Stimulated activated CD4-positive, alpha-beta T cell treated with anti-CD3 and anti-CD28 coated beads, TNF-alpha, amount 100 ng/mL, for 1 hour (primary cell): ENCODE measurements at places on chromosomes 11 and 22.

- no peak for DNase-seq
Measured at GRCh38 chr22:49962751-49963646, 2.4 kb downstream of the PIM3 start.

- DNase-seq, result no peak
Measured at GRCh38 chr11:34160049-34160721, 54.8 kb downstream of the NAT10 start.

DNA sequence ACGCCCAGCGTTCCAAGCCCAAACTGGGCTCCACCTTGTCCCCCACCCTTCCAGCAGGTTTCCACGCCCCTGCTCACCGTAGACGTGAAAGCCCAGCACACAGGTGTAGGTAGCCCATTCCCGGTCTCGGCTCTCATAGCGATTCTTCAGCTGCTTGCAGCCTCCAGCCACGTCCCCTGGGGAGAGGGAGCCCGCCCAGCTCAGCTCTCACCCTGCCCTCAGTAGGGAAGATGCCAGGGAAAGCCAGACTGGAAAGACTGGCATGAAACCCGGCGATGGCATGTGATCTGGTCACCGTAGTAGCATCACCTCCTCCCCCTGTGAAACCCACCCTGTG lies 1.4 kb upstream of the MTA2 start:
- no peak for DNase-seq

DNA sequence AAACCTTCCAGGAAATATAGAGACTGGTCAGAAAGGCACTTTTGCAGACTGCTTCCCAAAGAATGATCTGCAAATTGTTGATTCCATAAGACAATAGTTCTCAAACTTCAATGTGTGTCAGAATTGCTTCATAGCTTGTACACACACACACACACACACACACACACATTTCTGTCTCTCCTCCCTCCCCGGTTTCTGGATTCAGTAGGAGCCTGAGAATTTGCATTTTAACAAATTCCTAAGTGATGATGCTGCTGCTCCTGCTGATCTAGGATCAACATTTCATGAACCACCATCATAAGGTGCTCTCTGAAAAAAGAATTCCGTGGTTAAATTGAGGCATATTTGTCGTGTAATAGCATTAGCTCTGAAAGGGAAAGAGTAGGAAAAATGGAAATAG lies 35.3 kb upstream of the FZD4 start:
- no peak for DNase-seq

DNA sequence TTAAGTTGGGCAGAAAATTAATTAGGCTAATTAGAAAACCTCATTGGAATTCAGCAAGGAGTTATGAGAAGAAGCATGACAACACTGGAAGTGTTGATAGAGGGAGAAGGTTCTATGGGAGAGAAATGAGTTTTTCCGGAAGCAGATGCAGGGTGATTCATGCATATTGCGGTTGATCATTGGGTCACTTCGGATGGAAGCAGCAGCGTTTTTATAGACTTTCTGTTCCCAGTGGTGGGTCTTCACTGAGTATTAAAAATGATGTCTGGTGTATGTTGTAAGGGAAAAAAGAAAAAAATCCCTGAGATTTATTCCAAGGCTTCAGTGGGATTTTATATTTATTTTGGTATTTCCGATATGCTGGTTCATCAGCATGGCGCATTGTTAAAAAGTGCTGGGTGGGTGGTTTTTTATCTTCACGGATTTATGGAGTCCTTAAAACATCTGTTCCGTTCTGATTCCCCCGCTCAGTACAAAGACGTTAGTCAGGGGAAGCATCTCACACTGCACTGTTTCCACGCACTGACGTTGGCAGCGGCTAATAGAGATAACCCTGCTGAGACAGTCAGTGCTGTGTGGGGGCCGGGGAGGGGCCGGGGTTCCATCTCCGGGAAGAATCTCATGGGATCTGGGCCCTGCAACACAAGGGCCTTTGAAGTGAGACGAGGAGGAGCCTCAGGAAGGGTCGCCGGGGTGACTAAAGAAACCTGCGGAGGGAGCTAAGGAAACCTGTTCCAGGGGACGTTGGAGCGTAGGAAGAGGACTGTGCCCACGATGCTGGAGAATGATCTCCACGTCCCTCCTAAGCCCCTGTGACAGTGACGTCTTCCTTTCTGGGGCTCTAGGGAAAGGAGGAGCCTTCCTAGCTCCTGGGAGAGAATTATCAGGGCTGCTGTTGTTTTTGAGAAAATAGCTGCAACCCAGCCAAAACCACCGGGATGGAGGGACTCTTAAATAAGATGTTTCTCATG lies 390.0 kb downstream of the NTM start:
- no peak for DNase-seq

DNA sequence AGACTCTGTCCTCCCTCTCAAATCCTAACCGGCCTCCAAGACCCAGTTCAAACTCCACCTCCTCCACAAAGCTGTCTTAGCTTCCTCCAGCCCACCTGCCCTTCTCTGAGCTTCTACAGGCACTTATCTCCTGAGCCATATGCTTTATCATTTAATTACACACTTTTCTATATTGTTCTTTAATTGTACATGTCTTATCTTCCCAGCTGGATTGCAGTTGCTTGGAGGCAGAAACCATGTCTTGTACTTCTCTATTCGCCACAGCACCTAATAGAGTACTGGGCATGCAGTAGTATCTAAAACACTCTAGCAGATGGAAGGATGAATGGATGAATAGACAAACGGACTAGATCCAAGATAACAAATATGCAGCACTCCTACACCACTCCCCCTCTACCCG lies 11.3 kb downstream of the TRIM29 start:
- no peak for DNase-seq

DNA sequence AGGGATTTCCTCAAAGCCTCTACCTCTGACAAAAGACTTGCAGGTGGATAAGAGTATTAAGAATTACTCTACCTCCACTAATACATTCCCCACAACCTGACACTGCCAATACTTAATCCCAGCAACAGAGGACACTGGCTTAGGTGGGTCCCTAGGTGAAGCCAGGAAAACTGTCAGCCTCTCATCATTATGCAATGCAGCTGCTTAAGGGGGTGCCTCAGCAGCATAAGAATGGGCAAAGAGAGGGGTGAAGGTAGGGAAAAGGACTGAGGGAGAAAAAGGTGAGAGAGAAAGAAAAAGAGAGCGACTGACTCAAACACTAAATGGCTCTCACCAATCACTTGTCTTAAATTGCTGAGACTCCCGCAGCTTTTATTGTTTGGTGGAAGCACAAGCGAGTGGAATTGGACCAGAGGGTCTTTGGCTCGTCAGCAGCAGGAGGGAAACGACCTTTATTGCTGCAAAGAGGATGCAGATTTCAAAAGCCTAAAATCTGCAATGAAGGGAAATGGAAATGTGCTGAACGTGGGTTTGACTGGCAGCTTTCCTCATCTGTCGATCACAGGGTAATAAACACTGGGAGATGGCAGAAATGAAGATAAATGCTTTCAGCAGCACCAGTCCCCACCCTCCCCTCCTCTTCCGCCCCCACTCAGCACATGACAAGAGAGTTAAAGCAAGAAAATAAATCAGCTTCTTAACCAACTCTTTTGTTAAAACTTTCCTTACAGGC lies 64.9 kb upstream of the CHRM4 start:
- no peak for DNase-seq

DNA sequence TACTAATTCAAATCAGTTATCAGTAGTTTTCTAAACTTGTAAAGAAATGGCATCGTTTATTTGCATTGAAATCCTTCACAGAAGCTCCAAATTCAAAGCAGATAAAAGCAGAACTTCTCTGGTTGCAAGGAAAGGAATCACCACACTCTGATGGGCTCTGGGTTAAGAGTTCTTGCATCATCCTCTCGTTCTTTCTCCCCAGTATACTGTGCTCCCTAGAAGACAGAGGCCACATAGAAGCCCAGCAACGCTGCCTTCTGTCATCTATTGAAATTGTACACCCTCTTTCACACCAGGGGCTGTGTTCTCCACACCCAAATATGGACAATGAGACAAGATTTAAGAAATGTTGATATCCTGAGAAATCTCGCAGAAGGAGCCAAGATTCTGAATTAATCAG lies 29.3 kb downstream of the FAT3 start:
- no peak for DNase-seq

- no peak for DNase-seq
Measured at GRCh38 chr11:533586-534395, 1.6 kb downstream of the HRAS start.

DNA sequence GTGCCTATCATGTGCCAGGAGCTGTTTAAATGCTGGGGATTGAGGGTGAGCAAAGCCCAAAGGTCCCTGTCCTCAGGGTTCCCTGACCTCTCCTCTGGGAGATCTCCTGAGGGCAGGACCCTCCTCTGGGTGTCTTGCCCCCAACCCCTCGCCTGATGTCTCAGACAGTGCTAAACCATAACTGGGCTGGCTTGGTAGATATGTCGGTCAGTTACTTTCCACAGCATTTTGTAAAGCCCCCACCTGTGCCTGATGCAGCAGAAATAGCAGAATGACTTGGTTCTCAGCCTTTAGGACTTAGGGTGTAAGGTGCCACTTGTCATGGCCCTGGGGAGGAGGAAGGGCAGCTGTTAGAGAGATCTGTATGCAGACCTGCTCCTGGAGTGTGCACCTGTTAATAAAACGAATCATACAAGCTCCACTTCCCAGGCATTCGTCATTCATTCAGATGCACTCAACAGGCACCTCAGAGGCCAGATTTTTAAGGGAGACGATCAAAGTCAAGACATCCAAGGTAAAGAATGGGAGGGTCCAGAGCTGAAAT lies 88.1 kb downstream of the TP53I11 start:
- DNase-seq, result no peak

DNA sequence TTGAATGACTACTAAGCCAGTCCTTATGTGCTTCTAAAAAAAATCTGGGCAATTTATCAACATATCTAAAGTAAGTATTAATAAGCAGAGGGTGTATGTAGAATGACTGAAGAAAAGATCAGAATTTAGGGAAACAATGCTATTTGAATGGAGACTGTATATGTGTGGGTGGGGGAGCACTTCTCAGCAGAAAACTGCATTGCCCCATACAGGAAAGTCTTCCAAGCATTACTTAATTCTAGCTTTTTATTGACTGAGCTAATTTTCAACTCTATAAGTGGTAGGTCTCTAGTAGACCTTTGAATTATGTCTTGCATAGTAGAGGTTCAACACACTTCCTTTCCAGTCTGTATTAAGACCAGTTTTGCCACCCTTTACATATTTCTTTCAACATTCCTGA lies 41.7 kb downstream of the CASP12 start:
- no peak for DNase-seq

- DNase-seq, result no peak
Measured at GRCh38 chr11:74019104-74019738, 10.3 kb upstream of the UCP3 start.

DNA sequence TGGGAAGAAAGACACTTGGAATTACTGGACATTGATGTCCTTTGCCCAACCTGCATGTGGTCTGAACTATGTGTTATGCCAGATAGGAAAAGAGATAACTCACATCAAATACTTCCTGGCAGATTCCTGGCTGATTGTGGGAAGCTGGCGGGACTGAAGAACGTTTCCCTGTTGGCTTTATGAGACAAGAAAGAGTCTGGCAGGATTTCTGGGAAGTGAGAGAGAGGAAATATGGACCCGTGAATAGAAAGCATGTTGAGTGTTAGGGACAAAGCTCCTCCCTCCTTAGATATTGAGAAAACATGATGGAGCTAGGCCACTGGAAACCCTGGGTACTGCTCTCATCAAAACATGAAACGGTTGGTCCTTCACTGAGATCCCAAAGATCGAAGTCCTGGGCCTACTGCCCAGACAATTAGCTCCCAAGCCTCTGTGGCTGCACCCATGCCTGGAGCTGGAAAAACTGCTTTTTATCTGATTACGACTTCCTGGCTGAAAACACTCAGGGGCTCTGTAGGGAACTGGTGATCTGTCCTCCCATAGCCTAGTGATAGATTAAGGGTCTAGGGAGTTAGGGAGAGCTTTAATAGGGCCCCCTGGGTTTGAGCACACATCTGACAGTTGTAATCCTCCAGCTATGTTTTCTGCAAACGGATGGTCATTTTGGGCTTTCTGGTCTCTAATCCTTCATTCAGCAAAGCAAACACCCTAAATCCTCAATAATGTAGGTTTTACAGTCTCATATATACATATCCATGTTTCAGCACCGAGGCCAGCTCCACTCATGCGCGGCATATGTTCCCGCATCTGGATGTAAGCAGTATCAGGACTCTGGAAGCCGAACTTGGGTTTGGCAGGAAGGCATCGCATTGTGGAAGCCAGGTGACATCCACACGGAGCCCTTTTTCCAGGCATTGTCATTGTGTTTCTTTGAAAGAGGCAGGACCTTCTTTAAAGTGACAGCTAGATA lies 6.1 kb upstream of the B3GAT1 start:
- DNase-seq, result no peak

- DNase-seq, result no peak
Measured at GRCh38 chr11:48105096-48105990, 111.3 kb upstream of the OR4B1 start.

DNA sequence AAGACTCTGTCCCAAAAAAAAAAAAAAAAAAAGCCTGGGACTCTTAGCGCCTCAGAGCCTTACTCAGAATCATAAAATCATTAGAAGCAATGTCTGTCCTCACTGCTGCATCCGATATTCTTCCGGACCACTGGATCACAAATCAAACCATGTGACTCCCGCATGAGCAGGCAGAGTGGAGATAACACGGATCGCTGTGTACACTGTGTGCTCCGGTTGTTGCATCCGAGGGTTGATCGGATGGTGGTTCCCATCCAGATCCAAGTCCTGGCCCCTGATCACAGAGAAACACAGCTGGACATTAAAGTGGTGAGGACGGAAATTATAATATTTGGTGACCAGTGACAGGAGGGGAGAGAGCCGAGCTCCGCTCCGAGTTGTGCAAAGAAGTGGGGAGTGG lies 9.7 kb upstream of the TXNRD2 start:
- no peak for DNase-seq

- no peak for DNase-seq
Measured at GRCh38 chr11:9720290-9720630, 56.4 kb downstream of the SWAP70 start.

- DNase-seq, result no peak
Measured at GRCh38 chr11:120645639-120646038, 134.1 kb downstream of the GRIK4 start.

DNA sequence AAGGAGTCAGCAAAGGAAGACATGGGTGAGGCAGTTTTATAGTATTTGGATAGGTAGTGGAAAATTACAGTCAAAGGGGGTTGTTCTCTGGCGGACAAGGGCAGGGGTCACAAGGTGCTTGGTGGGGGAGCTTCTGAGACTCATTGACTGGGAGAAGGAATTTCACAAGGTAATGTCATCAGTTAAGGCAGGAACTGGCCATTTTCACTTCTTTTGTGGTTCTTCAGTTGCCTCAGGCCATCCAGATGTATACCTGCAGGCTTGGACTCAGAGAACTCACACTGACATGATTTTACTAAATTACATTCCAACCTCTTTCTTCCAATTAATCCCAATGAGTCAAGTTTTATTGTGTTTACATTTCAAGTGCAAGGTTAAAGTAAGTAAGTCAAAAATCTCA lies 240.5 kb upstream of the API5 start:
- no peak for DNase-seq
